ENCODE measurements at places on chromosomes 7 and 10. TPM values are rescaled to one million over a fixed set of nuclear protein-coding genes. Genes with fewer than 3 reads are reported as not detected.

The FAM25A gene
- total RNA-seq: not detected

DNA sequence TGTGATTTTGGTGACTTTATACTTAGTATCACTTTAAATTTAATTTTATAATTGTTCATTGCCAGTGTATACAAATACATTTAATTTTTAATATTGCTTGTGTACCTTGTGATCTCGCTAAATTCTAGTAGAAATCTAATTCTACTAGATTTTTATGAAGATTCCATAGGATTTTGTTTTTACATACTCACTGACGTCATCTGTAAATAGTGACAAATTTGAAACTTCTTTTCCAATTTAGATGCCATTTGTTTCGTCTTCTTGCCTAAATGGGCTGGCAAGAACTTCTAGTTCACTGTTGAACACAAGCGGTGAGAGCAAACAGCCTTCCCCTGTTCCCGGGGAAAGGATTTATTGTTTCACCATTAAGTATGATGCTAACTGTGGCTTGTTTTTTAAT, 17.3 kb upstream of the PNLIPRP3 start:
- H3K4me1 ChIP-seq: no peaks in the 10 kb centered on the region
- no peak overlapping the region for H3K27ac ChIP-seq
- peaks cover 11% of the 10 kb centered on the region for H3K27me3 ChIP-seq
- no peaks in the 10 kb centered on the region for H3K36me3 ChIP-seq
- H3K4me3 ChIP-seq: no peak overlapping the region

- H3K4me1 ChIP-seq: peaks cover 75% of the 10 kb centered on the region
- H3K27ac ChIP-seq: peak overlapping the region; percentile 99
- no peak for DNase-seq
- peak overlapping the region; percentile 89 for H3K4me3 ChIP-seq
- no peaks in the 10 kb centered on the region for H3K27me3 ChIP-seq
Measured at GRCh38 chr10:43395571-43396060, 13.4 kb downstream of the HNRNPF start.

- peaks cover 22% of the 10 kb centered on the region for H3K27me3 ChIP-seq
- DNase-seq: no peak
- H3K4me3 ChIP-seq: no peak overlapping the region
- no peaks in the 10 kb centered on the region for H3K4me1 ChIP-seq
Measured at GRCh38 chr7:132349075-132349474, 227.2 kb downstream of the PLXNA4 start.

DNA sequence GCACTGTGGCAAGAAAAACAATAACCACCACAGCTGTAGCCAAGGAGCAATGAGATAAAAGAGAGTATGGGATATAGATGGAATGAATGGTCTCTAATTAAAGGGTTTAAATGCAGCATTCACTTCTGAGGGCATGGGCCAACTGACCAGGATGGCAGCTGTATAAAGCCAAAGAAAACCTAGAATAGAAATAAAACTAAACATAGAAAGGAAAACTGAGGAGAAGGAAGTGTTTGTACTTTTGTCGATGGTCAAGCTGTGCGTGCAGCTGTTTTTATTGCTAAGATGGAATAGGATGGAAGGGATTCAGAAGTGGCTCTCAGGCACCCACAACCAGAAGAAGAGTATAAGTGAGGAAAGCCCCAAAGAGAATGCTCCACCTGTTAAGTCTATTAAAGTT, 37.9 kb downstream of the ZC3HC1 start:
- H3K4me3 ChIP-seq: no peak overlapping the region
- H3K27me3 ChIP-seq: no peaks in the 10 kb centered on the region
- H3K36me3 ChIP-seq: peaks cover 2% of the 10 kb centered on the region
- no peak overlapping the region for H3K27ac ChIP-seq

The CACNA2D1 gene
- not detected for total RNA-seq

- H3K27ac ChIP-seq: no peak overlapping the region
- H3K36me3 ChIP-seq: no peaks in the 10 kb centered on the region
- H3K27me3 ChIP-seq: no peaks in the 10 kb centered on the region
- no peaks in the 10 kb centered on the region for H3K4me1 ChIP-seq
- DNase-seq: no peak
- H3K4me3 ChIP-seq: no peak overlapping the region
Measured at GRCh38 chr10:106898446-106898845, 266.1 kb downstream of the SORCS1 start.

GRCh38 chr10:78251016-78251385, 217.3 kb downstream of the RPS24 start:
- H3K4me1 ChIP-seq: no peaks in the 10 kb centered on the region
- no peaks in the 10 kb centered on the region for H3K36me3 ChIP-seq
- H3K27me3 ChIP-seq: peaks cover 6% of the 10 kb centered on the region
- H3K4me3 ChIP-seq: no peak overlapping the region

- peaks cover 8% of the 10 kb centered on the region for H3K4me1 ChIP-seq
- H3K27ac ChIP-seq: no peak overlapping the region
- H3K4me3 ChIP-seq: no peak overlapping the region
- no peak for DNase-seq
- H3K36me3 ChIP-seq: no peaks in the 10 kb centered on the region
Measured at GRCh38 chr10:74040200-74041126, 42.5 kb downstream of the VCL start.

DNA sequence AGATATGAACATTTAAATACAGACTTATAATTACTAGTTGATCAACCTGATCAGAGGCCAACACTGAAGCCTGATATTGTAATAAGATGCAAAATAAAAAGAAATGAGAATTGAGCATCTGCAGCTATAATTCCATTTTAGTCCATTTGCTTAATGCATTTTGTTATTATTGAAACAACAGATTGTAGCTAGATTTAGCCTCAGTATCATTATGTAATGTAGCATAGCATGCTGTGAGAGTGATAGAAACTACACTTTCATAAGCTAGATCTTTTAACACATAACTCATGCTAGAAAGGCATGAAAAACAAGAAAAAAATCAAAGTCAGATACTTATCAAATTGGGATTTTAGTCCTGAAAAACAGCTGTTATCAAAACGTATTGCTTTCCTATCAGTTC, 292.7 kb upstream of the ADARB2 start:
- no peaks in the 10 kb centered on the region for H3K36me3 ChIP-seq
- no peak overlapping the region for H3K4me3 ChIP-seq
- no peaks in the 10 kb centered on the region for H3K4me1 ChIP-seq
- peaks cover 2% of the 10 kb centered on the region for H3K27me3 ChIP-seq
- no peak for DNase-seq

- no peak for DNase-seq
- no peak overlapping the region for H3K4me3 ChIP-seq
- H3K4me1 ChIP-seq: peaks cover 2% of the 10 kb centered on the region
- peaks cover 18% of the 10 kb centered on the region for H3K36me3 ChIP-seq
- no peak overlapping the region for H3K27ac ChIP-seq
- H3K27me3 ChIP-seq: no peaks in the 10 kb centered on the region
Measured at GRCh38 chr10:29455095-29455494, 166.2 kb downstream of the LYZL1 start.

DNA sequence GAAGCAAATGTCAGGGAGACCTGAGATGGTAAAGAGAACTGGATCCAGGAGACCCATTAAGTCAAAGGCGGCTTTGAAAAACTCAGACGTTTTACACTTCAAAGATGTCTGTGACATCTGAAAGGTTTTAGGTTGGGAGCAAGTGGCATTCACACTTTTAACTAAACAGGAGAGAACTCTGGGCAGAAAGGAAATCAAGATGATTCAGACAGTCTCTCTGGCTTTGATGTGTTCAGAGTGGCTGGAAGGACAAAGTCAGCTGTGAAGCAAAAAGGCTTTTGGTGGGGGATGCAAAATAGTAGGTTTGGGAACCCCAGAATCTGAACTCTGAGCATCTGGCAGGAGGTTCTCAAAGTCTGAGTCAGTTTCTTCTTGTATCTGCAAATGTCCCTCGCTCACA, 66.6 kb downstream of the PRKCQ start:
- no peaks in the 10 kb centered on the region for H3K27me3 ChIP-seq
- H3K4me1 ChIP-seq: peaks cover 72% of the 10 kb centered on the region
- H3K4me3 ChIP-seq: peak overlapping the region; percentile 19
- H3K27ac ChIP-seq: peak overlapping the region; percentile 54

- H3K36me3 ChIP-seq: no peaks in the 10 kb centered on the region
- H3K4me1 ChIP-seq: peaks cover 5% of the 10 kb centered on the region
- H3K27ac ChIP-seq: no peak overlapping the region
- no peak overlapping the region for H3K4me3 ChIP-seq
Measured at GRCh38 chr7:55105952-55106351, 87.1 kb downstream of the EGFR start.

The LZTS2 gene
- 8.3 TPM for total RNA-seq

GRCh38 chr10:122565766-122566206, 5.2 kb downstream of the DMBT1 start:
- peaks cover 28% of the 10 kb centered on the region for H3K27me3 ChIP-seq
- H3K36me3 ChIP-seq: no peaks in the 10 kb centered on the region
- peaks cover 11% of the 10 kb centered on the region for H3K4me1 ChIP-seq
- H3K27ac ChIP-seq: no peak overlapping the region
- DNase-seq: peak; percentile 86

DNA sequence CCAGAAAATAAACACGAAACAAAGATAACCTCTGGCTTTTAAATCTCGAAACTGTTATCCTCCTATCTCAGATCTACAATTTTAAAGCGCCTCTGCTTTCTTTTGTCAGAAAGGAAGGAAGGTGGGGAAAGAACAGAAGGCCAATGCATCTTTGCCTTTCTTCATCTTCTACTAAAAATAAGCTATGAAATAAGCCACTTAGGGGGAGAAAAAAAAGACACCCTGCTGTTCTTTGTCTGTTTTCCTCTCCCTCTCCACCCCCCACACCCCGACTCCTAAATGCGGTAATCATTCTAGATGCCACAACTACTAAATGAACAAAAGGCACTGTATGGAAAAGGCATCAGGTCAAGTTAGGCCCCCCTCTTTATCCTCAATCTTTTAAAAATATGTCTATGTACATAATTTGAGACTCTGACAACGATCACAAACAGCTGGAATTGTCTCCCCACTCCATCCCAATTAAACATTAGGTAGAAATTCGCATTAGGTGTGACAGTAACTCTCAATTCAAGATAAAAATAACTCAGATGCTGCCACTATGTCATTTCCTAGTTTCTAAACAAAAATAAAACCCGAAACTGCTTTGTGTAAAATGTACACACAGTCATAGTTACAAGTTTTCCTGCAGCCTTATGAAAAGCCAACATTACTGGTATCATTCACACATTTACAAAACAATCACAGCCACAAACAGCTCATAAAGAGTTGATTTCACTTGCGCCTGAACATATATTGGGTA, 2.4 kb downstream of the UBE2H start:
- peaks cover 3% of the 10 kb centered on the region for H3K36me3 ChIP-seq
- H3K4me3 ChIP-seq: no peak overlapping the region
- H3K4me1 ChIP-seq: peaks cover 16% of the 10 kb centered on the region
- no peaks in the 10 kb centered on the region for H3K27me3 ChIP-seq
- DNase-seq: no peak

The PDE6C gene
- not detected for total RNA-seq

GRCh38 chr7:100504887-100505611, 21.3 kb downstream of the NYAP1 start:
- no peaks in the 10 kb centered on the region for H3K4me1 ChIP-seq
- no peaks in the 10 kb centered on the region for H3K27me3 ChIP-seq
- H3K36me3 ChIP-seq: no peaks in the 10 kb centered on the region
- H3K27ac ChIP-seq: no peak overlapping the region
- DNase-seq: no peak
- no peak overlapping the region for H3K4me3 ChIP-seq

DNA sequence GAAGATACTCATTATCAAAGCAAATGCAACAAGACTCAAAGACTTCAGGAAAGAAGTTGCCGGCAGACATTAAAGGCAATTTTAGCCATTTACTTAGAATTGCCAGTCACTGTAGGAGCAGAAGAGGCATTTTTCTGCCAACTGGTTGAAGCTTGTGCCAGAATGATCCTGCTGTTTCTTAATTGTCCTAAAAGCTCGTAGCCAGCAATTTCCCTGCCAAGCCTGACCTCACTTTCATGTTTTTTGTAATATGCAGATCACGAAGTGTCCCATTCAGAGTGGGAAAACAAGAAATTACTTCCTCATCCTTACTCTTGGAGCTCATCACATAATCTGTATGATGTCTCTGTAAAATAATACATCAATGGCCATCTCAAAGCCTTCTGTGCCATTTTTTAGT, 130.9 kb upstream of the ANKRD1 start:
- no peaks in the 10 kb centered on the region for H3K36me3 ChIP-seq
- no peak overlapping the region for H3K4me3 ChIP-seq
- H3K27me3 ChIP-seq: no peaks in the 10 kb centered on the region
- no peak for DNase-seq
- H3K4me1 ChIP-seq: no peaks in the 10 kb centered on the region

Data from activated naive CD4-positive, alpha-beta T cell treated with anti-CD3 and anti-CD28 coated beads for 36 hours (primary cell).